Activated gamma-delta T cell (primary cell): ENCODE measurements at places on chromosomes 2 and 18.

GRCh38 chr2:11344342-11344955 lies at the start of gene ROCK2:
Gene ROCK2, minus strand, starts transcription at chr2:11344636. Its CDS starts 500 bp downstream, at chr2:11344136.
- DNase-seq = peak; percentile 48

GRCh38 chr2:82959727-82960126 lies 1499.4 kb downstream of the SUCLG1 start:
- no peak for DNase-seq

DNA sequence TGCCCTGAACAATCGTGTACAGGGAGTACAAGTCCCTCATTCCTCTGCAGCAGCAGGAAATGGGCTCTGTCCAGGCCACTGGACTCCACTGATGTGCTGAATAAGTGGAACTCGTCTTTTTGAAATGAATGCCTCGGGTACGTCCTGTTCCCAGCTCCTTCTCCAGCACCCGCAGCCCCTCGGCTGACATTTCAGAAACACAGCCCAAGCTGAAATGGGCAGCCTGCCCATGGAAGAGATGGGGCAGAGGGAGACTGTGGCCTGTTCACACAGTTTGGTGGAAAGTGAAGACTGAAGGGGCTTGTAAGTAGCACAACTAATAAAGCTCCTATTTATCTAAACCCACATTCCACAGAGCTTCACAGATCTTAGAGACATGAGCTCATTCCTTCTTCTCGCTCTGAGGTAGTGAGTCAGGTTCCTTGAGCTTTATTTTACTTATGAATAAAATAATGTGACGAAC lies 498.6 kb downstream of the TXNL1 start:
- DNase-seq = no peak

DNA sequence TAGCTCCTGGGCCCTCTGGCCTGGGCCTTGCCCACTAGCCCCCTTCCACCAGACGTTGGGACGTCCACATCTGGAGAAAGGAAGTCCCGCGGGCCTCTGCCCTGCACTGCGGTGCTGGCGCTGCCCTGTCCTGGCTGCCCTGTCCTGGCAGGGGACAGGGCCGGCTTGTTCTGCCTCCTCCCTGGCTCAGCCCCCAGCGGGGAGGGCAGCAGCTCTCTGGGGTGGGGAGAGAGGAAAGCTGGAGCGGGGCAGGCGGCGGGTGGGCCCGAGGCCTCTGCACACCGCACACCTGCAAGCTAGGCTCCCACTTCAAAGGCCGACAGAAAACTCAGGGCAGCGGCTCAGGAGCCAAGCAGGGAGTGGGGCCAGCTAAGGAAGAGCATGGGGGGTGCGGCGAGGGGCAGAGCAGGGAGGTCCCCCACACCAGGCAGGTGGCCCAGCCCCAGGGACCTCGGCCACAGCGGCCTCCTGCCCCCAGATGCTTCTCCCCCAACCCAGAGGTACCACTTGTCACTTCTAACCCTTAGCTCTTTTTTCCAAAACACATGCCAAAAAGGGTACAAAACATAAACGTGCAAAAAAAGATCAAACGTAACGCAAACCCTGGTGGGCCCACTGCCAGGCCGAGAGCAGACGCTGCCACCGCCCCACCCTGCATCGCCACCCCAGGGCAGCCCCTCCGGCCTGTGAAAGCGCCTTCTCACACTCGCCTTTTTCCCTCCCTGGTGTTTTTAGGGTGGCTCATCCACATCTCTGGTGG lies 13.5 kb downstream of the SNED1 start:
- DNase-seq = no peak

DNA sequence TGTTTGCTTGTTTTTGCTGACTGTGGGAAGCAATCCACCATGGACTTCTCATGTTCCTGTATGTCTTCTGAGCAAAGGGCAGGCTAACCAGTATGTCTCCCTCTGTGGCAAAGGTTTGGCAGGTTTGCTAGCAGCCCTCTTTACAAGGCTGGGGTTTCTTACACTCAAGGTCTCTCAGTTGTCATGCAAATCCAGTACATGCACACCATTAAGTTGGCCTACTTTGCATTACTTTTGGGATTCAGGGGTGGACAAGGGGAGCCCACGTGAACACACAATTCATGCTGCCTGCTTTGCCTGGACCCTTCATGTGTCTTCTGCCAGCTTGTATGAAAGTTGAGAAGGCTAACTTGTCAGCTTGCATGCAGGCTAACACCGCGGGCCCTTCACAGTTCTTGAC lies 134.9 kb downstream of the LRRTM4 start:
- DNase-seq = no peak

- DNase-seq = no peak
Measured at GRCh38 chr2:26298638-26299393, 47.1 kb upstream of the SELENOI start.
